Epithelial cell of umbilical artery (primary cell): ENCODE measurements at places on chromosomes 5 and 9. TPM values are rescaled to one million over a fixed set of nuclear protein-coding genes. Genes with fewer than 3 reads are reported as not detected.

The KCNMB1 gene
- 0.32 and 0.91 TPM in 2 replicates for total RNA-seq

The SLC2A6 gene
- 26.6 and 31.8 TPM in 2 replicates for total RNA-seq

The RNF145 gene
- total RNA-seq = 43.9 and 52.7 TPM in 2 replicates

The UBTD2 gene
- 24.7 and 33.7 TPM in 2 replicates for total RNA-seq

The KCNV2 gene
- total RNA-seq = not detected in 2 replicates

The PDE8B gene
- 0.15 TPM in 1 of 2 replicates, not detected in the other for total RNA-seq

The F2RL1 gene
- 77.1 and 150 TPM in 2 replicates for total RNA-seq

The PCDHGA3 gene
- 0.15 and 0.32 TPM in 2 replicates for total RNA-seq

The CDH9 gene
- not detected in 2 replicates for total RNA-seq

The CDX1 gene
- not detected in 2 replicates for total RNA-seq

The CBY3 gene
- not detected in 2 replicates for total RNA-seq

The CSF2 gene
- not detected in 2 replicates for total RNA-seq

The ADAMTS16 gene
- not detected in 2 replicates for total RNA-seq

The DAB2 gene
- 76.0 and 119 TPM in 2 replicates for total RNA-seq

The FOXD1 gene
- 0.30 and 0.32 TPM in 2 replicates for total RNA-seq
